ENCODE measurements at places on chromosomes 7 and 10.

- DNase-seq: peak; percentile 77
Observed at GRCh38 chr7:117127585-117128168, 174.4 kb downstream of the ST7 start.

- DNase-seq: no peak
Observed at GRCh38 chr10:102475451-102476040, 24.2 kb upstream of the C10orf95 start.

DNA sequence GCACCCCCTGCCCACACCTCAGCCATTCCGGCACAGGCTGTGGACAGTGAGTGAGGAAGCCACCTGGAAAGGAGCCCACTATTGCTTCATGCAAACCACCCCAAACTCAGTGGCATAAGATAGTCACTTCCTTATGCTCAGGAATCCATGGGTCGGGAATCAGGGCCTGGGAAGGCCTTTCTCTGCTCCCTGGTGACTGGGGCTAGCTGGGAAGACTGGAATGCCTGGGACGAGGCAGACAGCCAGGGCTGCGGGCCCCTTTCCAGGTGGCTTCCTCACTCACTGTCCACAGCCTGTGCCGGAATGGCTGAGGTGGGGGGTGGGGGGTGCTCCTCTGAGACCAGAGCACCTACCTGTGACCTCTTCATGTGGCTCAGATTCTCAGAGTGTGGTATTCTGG is 74.1 kb upstream of the GRB10 start:
- no peak for DNase-seq

DNA sequence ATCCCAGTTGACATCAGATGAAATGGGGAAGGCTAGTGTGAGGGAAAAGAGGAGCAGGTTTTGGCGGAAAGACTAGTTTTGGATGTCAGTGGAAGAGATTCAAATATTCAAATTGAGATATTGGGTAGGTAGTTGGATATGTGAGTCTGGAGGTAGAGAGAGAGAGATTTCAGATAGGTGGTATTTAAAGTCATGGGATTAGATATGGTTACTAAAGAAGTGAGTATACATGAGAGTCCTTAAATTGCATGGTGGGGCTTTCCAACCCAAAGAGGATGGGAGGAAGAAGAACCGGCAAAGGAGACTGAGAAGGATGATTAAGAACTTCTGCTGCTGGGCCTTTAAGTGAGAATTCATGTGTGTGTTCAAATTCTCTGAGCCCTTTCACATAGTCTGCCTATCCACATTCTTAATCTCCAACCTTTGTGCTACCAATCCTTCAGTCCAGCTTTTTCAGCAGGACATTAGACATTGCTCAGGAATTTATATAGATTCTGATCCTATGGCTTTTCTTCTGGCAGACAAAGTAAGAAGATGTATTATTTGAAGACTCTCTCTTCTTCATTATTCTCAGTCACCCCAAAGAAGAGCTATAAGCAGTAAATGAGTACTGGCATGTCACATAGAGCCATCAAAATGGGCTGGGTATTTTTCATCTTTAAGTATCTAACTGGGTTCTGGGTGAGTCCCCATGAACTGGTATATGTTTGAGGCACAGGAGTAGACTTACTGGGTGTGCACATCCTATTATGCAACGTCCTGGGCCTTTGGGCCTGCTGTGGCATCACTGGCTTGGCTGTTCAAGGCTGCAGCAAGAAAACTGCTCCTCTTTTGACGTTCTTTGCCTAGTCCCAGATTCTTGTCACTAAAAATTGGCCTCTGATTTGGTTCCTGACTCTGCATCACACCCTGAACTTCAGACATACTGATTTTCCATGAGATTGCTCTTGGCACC is 33.6 kb downstream of the ST7 start:
- no peak for DNase-seq

GRCh38 chr10:117514971-117515370 is 27.6 kb upstream of the EMX2 start:
- no peak for DNase-seq

GRCh38 chr7:88218836-88219605 is 817 bp downstream of the SRI start:
- DNase-seq: peak; percentile 78

GRCh38 chr10:25441270-25441669 is 266.5 kb downstream of the GPR158 start:
- DNase-seq: no peak

DNA sequence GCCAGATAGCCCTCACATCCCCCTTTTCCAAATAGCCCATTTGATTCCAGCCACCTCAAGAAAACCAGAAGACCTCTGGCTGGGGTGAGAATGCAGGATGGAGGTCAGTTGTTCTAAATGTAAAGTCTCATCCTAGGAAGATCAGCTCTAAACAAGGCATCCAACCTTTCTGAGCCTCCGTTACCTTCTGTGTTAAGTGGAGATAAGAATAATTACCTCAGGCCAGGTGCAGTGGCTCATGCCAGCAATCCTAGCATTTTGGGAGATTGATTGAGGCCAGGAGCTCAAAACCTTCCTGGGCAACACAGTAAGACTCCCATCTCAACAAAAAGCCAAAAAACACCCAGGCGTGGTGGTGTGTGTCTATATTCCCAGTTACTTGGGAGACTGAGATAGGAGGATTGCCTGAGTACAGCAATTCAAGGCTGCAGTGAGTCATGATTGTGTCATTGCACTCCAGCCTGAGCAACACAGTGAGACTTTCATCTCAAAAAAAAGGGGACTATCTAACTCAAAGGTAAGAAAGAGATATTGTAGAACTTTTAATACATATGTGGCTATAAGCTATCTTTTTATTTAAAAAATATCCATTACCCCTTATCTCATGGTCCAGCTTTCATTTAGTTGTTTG is 43.5 kb downstream of the PRTFDC1 start:
- no peak for DNase-seq

DNA sequence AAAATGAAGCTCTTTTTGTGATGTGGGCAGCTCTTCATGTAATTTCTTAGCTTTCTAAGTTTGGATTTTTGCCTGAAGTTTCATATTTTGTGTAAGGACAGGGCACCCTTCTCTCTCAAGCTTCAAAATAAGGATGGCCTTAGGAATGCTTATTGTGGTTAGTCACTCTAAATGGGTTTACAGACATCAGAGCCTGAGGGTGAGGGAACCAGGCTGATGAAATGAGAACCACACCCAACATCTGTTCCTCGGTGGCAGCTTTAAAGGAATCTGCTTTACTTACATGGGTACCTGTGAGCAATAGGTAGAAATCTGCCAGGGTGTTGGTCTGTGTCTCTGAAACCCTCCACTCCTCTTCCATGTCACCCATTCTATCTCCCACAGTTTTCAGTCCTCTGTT is 174.3 kb downstream of the EMX2 start:
- DNase-seq: no peak

DNA sequence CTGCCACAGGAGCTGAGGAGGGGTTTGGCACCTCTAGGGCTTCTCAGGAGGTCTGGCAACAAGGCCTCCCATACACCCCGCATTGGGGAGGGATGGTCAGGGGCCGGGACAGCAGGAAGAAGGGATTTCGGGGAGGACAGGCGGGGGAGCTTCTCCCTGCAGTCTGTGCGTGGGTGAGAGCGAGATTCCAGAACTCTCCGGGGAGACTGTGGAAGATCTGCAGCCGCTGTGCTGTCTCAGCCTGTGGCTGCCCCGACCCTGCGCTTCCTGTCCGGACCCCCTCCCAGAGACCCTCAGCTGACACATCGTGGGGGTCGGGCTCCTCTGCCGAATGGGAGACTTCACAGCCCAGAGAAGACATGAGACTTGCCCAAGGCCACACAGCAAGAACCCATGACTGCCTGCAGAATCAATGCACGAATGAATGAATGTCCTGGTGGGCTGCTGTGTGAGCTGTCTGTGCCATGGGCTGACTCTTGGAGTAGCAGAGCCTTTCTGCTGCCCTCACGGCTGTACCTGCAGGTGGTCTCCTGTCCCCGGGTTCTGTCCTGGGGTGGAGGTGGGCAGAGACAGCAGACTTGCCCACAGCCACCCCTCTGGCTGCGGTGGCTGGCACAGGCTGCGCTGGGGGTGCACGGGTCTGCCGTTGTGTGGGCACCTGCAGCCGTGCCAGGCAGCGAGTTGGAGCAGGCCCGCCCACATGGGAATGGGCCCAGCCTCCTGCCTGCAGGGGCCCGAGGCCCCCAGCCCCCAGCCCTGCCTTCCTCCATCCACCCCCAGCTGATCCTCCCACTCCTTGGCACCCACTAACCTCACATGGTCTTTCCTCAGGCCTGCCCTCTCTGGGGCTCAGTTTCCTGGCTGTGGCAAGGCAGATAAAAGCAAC is 16.3 kb upstream of the LFNG start:
- no peak for DNase-seq

DNA sequence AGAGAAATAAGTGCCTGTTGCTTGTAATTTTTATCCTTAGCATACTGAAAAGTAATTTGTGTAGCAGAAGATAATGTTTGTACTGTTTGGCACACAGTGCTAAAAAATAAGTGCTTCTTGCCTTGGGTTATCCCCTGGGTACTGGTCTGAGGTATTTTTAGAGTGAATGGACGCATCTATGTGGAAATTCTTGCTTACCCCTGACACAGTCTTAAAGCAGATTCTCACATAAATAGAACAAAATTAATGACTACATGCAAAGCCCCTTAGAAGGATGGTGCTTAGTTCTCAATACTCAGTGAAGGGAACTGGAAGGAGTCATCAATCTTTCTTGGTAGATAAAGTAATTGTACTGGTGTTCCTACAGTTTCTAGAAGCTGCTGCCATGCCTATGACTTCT is 548.6 kb downstream of the ARL4A start:
- DNase-seq: no peak

GRCh38 chr7:1466524-1467271 is 7.4 kb upstream of the MICALL2 start:
- DNase-seq: no peak

DNA sequence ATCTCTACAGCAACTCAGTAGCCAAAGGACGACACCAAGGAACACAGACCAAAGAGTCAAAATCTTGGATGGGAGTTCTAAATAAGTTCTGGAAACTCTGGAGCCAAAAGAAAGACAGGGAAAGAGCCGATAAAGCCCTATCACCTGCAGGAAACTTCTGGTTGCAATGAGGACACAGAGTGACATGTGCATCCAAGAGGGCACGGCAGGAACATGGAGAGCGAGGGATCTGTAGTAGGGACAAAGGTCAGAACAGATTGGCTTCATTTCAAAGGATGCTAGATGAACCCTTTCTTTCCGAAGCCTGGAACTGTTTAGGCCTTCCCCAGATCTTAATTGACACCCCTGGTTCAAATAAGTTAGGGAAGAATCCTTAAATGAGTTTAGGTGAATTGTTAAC is 39.5 kb downstream of the CACNA2D1 start:
- no peak for DNase-seq
